Hematopoietic multipotent progenitor cell treated with erythropoietin and hydrocortisone succinate and interleukin-3 and kit ligand, for 4 days (in vitro differentiated cells): ENCODE measurements at places on chromosomes 5 and 9.

- peak; percentile 33 for DNase-seq
These were observed 611.8 kb downstream of the BNC2 start for GRCh38 chr9:16258708-16259107.

- no peak for DNase-seq
These were observed 4.2 kb upstream of the MINAR2 start for GRCh38 chr5:129743541-129744187.

DNA sequence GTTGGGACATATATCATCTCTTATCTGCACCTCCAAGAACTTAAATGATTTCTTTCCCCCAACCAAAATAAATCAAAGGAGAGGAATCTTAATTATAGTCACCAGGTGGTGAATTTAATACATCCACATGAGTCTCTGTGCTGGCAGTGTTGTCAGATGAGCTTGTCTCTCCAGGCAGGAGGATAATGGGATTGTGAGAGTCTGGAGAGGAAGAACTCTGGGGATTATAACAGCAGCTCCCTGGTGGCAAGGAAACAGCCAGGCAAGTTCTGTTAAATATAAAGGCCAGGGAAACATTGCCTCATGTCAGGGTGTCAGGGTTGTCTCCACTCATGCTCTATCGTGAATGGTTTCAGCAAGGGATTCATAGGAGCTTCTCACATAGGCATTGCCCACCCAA is 80.8 kb downstream of the TLR4 start:
- no peak for DNase-seq

DNA sequence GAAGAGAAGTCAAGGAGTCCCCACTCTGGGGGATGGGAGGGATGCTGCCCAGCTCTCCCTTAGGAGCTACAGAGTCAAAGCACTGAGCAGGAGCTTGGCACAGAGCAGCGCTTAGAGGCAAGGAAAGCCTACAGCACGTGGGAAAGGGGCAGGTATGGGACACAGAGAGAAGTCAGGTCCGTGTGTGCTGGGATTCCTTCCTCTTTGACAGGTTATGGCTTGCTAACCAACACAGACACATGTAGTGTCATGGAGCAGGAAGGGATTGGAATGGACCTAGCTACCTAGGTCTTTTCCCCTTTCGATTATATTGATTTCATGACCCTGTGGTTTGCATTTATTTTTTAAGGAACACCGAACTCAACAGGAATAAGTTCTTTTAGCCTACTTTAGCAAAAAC is 208.5 kb upstream of the TUT7 start:
- no peak for DNase-seq

DNA sequence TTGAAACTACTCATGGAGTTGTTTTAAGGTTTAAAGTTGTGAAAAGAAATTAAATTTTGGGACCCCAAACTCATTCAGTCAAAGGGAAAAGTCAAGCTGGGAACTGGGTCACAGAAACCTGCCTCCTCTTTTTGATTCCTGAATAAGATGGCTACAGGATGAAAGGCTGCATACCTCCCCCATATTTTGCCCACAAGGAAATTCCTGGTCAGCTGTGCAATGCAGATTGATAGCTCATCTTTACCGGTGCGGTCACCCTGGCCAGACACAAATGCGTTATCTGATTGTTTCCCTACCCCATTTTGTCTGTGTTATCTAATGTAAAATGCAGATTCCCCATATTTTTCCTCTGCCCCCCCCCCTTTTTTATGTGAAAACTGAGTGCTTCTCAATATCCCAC is 1.3 kb downstream of the HAVCR2 start:
- peak; percentile 36 for DNase-seq

DNA sequence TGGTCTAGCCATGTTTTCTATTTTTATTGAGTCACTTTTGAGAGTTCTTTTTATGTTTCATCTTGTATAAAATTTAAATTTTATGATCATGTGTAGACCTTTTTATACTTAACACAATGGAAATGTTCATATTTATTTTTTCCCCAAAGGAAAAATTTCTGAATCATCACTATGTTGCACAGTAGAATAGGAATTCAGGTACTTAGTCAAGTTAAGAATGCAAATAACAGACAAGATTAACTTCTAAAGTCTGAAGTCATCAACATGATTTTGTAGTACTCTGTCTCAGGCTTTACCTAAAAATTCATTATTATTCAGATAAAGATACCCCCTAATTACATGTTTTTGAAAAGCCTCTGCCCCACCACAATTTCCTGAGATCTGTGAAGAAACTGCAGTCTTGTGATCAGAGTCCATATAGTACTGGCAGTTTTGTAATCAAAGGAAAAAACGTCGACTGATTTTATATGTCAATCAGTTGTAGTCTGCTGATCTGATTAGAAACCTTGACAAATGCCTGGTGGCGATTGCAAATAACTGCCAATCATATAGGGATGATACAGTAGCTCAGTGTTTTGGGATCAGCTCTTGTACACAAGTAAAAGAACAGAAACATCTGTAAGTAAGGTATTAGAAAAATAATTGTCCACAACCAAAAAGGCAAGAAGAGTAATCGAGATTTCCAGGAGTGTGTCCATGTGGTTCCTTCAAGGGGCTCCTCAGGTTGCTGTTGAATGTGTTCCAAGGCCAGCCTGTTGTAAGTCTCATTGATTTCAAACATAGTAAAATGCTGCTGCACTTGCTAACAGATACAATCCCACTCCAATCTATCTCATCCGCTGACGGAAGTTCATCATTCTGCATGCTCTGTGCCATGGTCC is 352.4 kb downstream of the ARRDC3 start:
- peak; percentile 13 for DNase-seq

GRCh38 chr5:170681013-170681433 is 102.5 kb upstream of the GABRP start:
- peak; percentile 85 for DNase-seq

- DNase-seq = no peak
These were observed 219.9 kb downstream of the FSTL4 start for GRCh38 chr5:133392448-133392847.

DNA sequence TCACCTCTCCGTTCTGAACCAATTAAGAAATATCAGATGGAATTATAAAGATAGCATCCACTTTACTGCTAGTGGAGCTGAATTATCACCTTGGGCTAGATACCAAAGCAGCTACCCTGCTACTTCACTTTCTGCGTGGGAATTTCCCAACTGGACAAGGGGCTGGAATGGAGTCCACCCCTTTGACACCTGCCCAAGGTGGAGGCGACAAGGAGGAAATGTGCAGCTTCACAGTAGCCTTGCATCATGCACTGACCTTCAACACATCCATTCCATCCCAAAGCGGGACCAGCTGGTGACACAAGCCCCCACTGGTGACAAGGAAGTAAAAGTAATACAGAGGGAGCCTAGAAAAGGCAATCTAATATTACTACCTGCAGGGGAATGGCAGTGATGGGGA is 30.7 kb downstream of the CTNND2 start:
- no peak for DNase-seq

GRCh38 chr9:18208166-18209059 is 265.5 kb upstream of the ADAMTSL1 start:
- DNase-seq = peak; percentile 24

GRCh38 chr9:86700629-86701028 is 246.7 kb downstream of the GAS1 start:
- no peak for DNase-seq

DNA sequence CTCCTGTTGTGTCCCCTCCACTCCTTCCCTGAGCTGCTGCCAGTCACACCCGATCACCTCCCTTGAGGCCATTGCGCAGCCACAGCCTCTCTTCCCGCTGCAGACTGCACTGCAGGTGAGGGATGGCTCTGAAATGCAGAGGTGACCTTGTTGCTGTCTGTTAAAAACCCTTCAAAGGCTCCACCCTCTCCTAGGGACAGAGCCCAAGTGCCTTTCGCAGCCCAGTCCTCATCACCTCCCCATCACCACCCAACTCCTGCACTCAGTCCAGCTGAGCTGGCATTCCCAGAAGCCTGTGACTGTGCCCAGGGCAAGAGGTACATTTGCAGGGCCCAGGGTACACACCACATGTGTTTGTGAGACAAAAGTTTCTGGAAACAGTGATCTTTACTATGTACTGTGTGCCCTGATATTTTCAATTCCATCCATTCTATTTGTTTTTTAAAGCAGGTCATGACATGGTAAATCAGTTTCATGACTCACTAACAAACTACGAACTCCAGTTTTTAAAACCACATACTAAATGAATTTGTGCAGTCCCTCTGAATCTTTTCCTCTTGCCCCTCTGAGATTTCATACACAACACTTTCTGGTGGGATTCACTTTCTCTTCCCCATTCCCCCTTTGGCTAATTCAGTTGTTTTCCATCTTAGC is 73.0 kb upstream of the SPOCK1 start:
- DNase-seq = no peak

DNA sequence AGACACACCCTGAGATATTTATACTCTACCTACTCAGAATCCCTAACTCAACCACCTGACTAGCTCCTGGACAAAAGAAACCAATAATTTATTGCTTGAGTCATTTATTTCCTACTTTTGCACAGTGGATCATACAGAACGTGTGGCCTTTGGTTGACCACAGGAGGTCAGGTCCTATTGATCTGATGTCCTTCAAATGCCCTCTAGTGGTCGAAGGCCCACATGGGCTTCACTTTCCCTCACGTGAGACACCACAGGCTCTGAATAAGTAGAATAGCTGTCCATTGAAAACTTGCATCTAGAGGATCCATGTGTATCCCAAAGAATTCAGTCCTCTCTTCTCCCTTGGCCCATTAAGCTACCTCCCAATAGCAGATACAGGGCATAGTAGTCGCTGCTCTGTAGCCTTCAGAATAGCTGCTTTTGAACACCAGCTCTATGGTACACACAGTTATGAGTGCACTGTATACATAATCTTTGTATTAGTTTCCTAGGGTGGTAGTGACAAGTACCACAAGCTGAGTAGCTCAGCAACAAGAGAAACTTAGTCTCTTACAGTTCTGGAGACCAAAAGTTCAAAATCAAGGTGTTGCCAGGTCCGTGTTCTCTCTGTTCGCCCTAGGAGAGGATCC is 177.6 kb upstream of the SMARCA2 start:
- DNase-seq = peak; percentile 71

DNA sequence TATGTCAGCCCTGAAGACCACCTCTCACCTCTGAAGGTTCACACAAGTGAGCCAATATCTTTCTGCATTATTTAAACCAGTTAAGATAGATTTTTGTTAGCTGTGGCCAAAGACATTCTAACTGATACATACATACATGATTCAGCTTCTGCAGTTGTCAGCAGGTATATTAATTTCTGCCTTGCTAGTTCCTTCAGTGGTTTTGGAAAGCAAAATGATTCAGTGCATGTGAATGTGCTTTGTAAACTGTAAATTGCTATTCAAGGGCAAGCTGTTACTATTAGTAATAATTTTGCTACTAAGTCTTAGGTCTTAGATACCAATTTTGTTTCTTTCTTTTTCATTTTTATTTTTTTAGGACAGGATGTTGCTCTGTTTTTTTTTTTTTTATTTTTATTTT is 89.2 kb upstream of the ERBIN start:
- no peak for DNase-seq

DNA sequence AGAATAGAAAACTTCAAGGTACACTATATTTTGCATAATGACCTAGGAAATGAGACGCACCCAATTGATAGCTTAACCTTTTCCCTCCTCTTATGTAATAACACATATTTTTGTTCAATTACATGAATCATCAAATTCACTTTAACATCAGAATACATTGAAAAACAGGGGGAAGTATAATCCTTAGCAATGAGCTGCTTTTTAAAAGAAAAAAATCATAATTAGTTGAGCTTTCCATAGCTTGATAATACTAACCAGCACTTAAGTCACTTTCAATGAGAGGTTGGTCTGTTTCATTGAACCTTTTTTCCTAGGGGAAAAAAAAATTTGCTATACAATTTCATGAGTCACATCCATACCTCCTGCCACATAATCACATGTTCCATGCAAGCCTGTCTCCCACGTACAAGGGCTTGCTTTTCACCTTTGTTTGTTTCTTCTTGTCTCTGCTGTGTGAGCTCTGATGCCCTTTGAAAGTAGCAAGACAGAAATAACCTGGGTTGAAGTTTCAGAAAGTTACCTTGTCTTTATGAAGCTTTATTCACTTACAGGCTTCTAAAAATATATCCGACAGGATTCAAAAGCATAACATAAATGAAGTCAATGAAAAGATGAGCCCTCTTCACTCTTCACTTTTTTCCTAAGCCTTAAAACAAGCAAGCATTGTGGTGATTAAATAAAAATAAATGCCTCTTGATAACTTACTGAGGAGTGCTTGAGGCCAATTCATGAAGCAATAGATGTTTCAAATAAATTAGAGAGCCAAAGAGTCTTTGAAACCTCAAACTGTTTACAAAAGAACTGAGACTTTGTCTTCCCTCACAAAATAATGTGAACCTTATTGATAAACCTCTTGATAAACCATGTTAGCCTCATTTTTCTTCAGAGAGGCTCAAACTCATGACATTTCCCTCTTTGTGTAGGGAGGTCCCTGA is 108.5 kb downstream of the FEM1C start:
- no peak for DNase-seq

GRCh38 chr9:89793551-89793950 is 188.7 kb downstream of the GADD45G start:
- no peak for DNase-seq

DNA sequence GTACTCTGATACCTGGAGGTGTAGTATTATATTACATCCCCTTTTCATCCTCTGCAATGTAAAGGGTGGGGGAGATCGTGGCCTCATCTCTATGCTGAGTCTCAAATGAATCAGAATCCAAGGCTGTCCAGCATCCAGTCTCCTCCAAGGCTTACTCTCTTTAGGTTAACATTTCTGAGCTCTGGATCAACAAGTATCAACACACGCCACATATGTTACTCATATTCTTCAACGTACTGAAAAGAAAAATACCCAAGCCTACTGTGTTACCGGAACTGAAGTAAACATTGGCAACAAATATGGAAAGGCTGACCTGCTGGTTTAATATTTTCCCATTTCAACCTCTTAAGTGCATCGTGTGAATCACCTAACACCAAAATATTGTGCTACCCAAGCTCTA is 241.8 kb downstream of the GAS1 start:
- no peak for DNase-seq

DNA sequence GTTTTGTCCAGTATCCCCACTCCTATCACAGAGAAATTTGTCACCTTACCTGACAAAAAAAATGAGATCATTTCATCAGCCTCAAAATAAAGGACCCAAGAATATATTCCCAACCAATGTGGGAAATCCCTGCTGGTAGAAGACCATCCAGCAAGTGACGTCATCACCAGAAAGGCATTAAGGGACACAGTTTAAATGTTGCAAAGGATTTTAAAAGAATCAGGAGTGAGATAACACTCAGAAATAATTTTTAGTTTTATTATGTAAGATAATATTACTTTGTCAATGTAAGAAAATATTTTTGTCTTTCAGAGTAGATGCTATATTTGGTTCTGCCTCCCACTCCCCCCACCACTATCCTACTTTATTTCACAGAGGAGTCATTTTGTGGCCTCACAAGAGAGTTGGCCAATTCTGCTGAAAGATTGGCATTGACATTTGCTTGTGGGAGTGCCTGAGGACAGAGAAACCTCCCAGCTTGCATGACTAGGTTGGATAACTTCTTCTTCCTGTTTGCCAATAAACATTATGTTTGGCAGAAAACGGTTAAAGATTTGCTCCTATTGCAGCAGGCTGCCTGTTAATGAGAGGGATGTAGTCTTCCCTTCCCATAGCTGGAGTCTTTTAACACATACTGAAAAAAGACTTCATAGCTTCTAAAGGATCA is 288.6 kb upstream of the DAB2 start:
- DNase-seq = peak; percentile 47
